Upper lobe of right lung (tissue), 1 donor: ENCODE measurements at places on chromosomes 16 and 17. TPM values are rescaled to one million over a fixed set of nuclear protein-coding genes. Genes with fewer than 3 reads are reported as not detected.

DNA sequence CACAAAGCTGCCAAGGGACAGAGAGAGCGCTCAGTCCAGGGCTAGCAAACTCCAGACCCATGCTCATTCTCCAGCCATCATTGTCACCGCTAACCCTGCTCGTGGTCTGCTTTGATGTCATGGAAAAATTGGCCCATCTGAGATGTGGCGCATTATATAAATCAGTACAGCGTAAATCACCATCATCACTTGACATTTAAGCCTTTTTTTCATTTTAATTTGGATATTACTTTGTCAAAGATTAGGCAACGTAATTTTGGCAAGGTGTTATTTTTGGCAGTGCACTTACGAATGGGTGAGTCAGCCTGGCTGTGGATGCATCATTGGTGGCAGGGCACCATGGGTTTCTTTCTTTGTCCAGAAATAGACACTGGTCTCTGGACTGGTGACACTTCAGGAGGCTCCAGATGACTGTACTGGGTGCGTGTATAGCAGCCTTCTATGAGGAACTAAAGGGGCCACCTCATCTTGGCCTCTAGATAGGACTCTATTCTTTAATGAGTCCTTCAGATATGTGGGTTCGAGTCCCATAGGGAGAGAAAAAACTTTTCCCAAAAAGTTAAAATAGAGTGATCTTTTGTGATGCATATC, 166.3 kb downstream of the MSI2 start:
- DNase-seq = no peak
- no peak overlapping the region for H3K27ac ChIP-seq
- H3K36me3 ChIP-seq = no peaks in the 10 kb centered on the region
- H3K4me1 ChIP-seq = peaks cover 5% of the 10 kb centered on the region
- no peaks in the 10 kb centered on the region for H3K27me3 ChIP-seq

DNA sequence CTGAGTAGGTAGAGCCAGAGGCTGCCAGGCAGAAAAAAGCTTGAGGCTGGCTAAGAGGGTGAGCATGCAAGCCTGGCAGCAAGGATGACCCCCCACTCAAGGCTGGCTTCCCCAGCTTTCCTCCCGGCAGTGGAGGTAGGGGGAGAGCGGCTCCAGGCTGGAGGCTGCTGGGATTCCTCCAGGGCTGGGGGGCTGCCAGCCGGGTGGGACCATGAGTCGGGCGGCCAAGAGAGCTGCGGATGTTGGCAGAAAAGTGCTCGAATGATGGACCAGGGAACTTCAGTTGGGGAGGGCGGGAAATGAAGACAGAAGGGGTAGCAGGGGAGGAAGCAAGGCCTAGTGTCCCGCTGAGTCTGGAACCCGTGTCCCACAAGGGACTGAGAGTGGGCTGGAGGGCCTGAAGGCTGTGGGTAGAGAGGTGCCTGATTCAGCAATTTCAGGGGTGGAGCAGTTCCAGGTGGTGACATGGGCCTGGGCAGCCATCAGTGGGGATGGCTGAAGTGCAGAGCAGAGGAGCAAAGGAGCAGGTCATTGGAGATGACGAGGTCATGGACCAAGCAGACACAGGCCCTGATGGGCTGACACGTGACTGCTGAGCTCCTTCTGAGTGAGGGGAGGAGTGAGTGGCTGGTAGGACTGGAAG, 20.3 kb downstream of the HSD11B2 start:
- H3K27ac ChIP-seq = no peak overlapping the region
- DNase-seq = no peak
- H3K4me1 ChIP-seq = peaks cover 53% of the 10 kb centered on the region
- no peak overlapping the region for H3K4me3 ChIP-seq

DNA sequence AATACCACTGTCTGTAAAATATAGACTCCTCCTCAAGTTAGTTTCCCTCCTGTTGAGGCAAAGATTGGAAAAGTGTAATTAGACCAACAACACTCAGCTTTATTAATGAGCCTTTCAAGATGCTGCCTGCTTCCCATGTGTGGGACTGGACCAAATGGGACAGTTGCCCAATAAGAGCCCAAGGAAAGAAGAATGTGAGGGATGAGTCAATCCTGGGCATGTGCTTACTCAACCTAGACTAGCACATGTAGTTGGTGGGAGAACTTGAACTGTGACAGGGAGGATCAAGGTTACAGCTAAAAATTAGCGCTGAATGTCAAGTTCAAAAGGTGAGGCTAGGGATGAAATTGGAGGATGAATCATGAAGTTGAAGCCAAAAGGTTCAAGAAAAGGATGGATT, 435.5 kb downstream of the CA10 start:
- H3K27ac ChIP-seq = no peak overlapping the region
- DNase-seq = no peak
- H3K36me3 ChIP-seq = no peaks in the 10 kb centered on the region

GRCh38 chr16:55494994-55495421, 13.9 kb upstream of the LPCAT2 start:
- H3K4me1 ChIP-seq = peaks cover 10% of the 10 kb centered on the region
- H3K27me3 ChIP-seq = no peaks in the 10 kb centered on the region
- DNase-seq = no peak
- no peak overlapping the region for H3K27ac ChIP-seq
- peaks cover 27% of the 10 kb centered on the region for H3K36me3 ChIP-seq

GRCh38 chr17:48152289-48152688, 44.7 kb downstream of the SNX11 start:
- no peaks in the 10 kb centered on the region for H3K4me1 ChIP-seq
- H3K36me3 ChIP-seq = no peaks in the 10 kb centered on the region

SPSB3 gene
- total RNA-seq = 43.0 TPM

NEUROD2 gene
- not detected for total RNA-seq

CBLN1 gene
- total RNA-seq = 0.29 TPM

TEX19 gene
- total RNA-seq = not detected

HSD17B2 gene
- 3.1 TPM for total RNA-seq
